ENCODE measurements at places on chromosomes 12 and 14. TPM values are rescaled to one million over a fixed set of nuclear protein-coding genes. Genes with fewer than 3 reads are reported as not detected.

GPR65 gene
- total RNA-seq = 13.8 TPM

MUCL1 gene
- total RNA-seq = not detected

DAO gene
- not detected for total RNA-seq

ISM2 gene
- not detected for total RNA-seq

STAT6 gene
- 165 TPM for total RNA-seq

LBHD2 gene
- total RNA-seq = not detected

APOF gene
- not detected for total RNA-seq

ACOT6 gene
- total RNA-seq = not detected

DENND5B gene
- 0.10 TPM for total RNA-seq

DDX11 gene
- 126 TPM for total RNA-seq

OR4E2 gene
- total RNA-seq = not detected

CEBPE gene
- total RNA-seq = 0.34 TPM
